GM12892 (cell line): ENCODE measurements at places on chromosomes 1 and 21.
A peak's percentile ranks its signal among the peaks of the same experiment; 100 is the strongest.

GRCh38 chr1:6075748-6076147 lies 30.1 kb downstream of the KCNAB2 start:
- DNase-seq, result no peak

GRCh38 chr21:39531840-39532239 lies 80.1 kb downstream of the SH3BGR start:
- DNase-seq, result no peak

GRCh38 chr1:93864175-93864574 lies 14.8 kb downstream of the DNTTIP2 start:
- no peak for DNase-seq

- DNase-seq, result peak; percentile 39
Measured at GRCh38 chr1:229342656-229343569, at the start of gene CCSAP. Gene CCSAP, minus strand, starts transcription at chr1:229343047. Its CDS starts 582 bp downstream, at chr1:229342465.

- DNase-seq, result no peak
Measured at GRCh38 chr1:42316292-42316691, 18.7 kb downstream of the FOXJ3 start.

DNA sequence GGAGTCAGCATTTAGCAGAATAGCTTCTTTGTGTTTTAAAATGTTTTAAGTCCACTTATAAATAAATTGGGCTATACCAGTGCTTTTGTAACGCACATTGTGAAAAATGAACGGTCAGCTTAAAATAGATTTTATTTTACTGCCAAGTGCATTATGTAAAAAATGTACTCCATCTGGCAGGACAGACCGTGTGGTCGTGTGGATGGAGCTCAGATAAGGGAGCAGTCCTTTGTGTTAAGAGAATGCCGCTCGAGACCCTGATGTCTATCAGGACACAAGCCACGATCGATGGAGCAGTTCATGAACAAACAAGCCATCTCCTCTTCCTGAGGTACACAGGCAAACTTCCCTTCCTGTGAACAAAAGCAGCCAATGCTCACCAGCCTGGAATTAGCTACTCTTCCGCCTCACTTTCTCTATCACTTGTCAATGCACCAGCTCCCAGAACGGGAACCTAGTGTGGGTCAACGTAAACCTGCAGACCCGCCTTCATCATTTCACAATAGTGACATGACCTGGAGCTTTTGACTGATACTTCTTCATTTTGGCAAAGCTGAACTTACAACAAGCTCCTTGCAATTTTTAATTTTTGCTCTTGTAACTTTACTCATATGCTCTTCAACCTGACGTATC lies 243.5 kb downstream of the TGFB2 start:
- no peak for DNase-seq

GRCh38 chr1:204828352-204828850 lies 42.3 kb upstream of the NFASC start:
- DNase-seq, result peak; percentile 44

DNA sequence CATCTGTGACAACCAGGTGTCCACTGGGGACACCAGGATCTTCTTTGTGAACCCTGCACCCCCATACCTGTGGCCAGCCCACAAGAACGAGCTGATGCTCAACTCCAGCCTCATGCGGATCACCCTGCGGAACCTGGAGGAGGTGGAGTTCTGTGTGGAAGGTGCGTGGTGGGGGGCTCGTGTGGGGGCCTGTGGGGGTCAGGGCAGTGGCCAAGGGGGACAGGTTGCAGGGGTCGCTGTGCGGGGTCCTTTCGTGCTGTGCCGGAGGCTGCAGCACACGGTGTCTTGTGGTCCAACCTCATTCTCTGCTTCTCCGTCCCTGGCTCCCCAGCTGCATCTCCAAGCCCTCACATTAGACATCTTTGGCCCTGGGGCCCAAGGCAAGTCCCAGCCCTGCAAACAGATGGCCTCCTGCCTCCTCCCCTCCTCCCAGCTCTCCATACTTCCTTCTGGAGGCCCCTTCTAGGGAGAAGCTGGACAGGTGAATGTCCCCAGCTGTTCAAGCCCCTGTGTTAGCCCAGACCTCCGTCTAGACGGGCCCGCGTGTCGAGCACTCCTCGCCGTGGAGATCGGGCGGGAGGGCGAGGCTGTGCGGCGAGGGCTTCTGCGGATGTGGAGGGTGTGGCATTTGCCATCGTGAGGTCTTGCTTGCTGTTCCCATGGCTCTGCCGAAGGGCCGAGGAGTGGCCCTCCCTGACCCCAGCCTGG lies 2.5 kb downstream of the AGRN start:
- DNase-seq, result no peak

GRCh38 chr21:41885341-41886024 lies 6.3 kb upstream of the PRDM15 start:
- DNase-seq, result no peak

GRCh38 chr1:18535391-18536210 lies 54.9 kb downstream of the KLHDC7A start:
- DNase-seq, result no peak

GRCh38 chr1:19955534-19956170 lies 23.8 kb downstream of the PLA2G2A start:
- no peak for DNase-seq

DNA sequence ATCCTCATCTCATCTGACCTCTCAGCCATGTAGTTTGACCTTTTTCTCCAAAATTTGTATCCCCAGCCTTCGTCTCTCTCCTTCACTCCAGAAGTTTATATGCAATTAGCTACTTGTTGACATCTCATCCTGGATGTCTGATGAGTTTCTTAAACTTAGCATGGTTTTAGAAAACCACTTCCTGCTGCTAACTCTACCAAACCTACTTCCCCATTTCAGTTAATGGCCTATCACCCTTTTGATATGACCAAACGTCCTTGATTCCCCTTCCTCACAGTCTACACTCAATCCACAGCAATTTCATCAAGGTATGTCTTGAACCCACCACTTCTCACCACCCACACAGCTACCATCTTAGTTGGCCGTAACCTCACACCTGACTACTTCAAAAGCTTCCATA lies 121.9 kb downstream of the LRRC40 start:
- no peak for DNase-seq

- DNase-seq, result no peak
Measured at GRCh38 chr1:64234714-64235113, 31.3 kb downstream of the UBE2U start.

- no peak for DNase-seq
Measured at GRCh38 chr1:26010825-26011224, 10.8 kb upstream of the EXTL1 start.

DNA sequence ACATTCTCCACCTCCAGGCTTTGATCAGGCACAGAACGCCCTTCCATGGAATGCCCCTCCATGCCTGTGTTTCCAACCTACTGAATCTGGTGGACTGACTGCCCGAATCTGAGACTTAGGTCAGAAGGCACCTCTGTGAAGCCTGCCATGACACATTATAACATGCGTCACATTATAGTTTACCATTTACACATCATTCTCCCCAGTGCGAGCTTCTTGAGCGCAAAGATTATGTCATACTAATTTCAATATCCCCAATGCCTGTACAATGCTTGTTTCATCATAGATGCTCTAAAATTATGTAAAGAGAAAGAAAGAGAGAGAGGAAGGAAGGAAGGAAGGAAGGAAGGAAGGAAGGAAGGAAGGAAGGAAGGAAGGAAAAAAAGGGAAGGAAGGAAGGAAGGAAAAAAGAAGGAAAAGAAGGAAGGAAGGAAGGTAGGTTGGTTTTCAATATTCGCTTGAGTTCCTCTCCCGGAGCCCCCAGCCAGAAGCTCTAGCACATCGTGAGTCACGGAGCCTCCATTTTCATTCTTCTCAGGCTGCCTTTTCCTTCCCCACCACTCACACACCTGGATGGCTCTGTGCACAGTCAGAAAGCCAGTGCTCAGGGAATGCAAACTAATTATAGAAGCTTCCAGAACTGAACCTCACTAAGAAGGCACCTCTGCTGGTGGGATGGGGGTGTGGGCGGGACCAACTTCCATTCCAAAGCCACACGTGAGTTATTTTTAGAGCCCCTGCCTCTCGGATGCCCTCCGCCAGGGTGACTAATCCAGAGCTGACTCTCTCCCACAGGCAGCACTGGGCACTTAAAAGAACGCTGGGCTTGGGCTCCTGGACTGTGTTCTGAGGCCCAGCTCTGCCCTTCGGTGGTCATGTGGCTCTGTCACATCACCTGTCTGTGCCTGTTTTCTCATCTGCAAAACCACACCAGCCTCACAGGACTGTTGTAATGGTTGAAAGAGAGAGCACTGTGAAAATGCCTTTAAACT lies 27.4 kb downstream of the LAMB3 start:
- no peak for DNase-seq

DNA sequence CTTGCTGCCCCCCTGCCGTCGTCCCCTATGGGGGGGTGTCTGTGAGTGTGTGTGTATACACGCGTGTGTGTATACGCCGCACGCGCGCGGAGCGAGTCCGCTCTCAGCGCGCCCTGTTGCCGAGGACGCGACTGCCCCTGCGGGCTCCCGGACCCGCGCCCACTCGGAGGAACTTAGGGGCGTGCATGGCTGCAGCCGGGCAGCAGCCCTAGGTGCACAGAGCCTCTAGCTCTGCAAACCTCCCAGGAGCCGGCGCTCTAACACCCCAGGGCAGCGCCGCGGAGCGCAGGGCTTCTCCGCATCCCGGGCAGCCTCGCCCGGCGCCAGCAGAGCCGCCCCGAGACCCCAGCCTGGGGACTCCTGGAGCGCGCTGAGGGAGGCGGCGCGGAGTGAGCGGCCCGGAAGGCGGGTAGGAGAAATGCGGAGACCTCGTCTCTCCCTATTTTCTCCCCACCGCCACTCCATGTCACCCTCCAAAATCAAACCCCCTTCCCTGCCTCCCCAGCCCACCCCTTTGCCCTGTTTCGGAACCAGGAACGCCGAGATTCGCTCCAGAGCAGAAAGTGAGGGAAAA lies 574 bp downstream of the ITPKB start:
- DNase-seq, result no peak

GRCh38 chr1:159141584-159142390 lies 29.6 kb upstream of the CADM3 start:
- DNase-seq, result no peak

GRCh38 chr1:45530632-45531135 lies 9.0 kb upstream of the PRDX1 start:
- no peak for DNase-seq

GRCh38 chr21:32777269-32777668 lies 5.7 kb upstream of the PAXBP1 start:
- DNase-seq, result no peak

GRCh38 chr1:55593298-55593697 lies 378.1 kb upstream of the USP24 start:
- DNase-seq, result no peak

DNA sequence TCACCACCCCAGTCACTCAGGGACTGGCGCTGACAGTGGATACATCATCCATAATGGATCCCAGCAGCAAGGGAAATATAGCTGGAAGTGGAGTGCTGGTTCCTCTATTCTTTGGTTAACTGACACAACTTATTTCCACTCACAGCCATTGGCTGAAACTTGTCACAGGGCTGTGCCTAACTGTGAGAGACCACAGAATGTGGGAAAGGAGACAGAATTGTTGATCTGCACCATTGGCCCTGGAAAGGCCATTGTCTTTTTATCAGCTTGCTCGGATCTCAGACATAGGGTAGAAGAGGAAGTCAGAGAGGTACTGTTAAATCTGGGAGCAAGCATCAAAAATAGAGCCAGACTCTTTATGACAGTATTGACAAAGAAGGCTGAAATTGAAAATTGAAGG lies 451.3 kb downstream of the AJAP1 start:
- no peak for DNase-seq

- DNase-seq, result no peak
Measured at GRCh38 chr1:199474738-199475137, 552.8 kb upstream of the NR5A2 start.

DNA sequence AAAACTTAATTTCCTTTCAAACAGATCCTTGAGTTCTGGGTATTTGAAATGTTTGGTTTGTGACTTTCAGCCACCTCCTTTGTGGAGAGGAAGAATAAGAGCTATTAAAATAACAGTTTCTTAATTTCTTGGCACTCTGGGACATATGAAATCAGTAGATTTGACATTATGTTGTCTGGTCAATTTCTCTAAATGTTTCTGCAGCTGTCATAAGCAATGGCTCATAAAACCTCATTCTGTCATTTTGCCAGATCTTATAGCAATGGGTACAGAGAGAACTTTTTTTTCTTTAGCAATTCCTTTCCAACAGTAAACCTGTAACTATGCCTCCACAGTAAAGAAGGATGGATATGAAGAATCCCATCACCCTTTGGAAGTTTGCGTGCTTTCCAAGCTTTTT lies 52.6 kb downstream of the LAMC1 start:
- no peak for DNase-seq

- DNase-seq, result no peak
Measured at GRCh38 chr21:46003575-46004007, 22.0 kb downstream of the COL6A1 start.

DNA sequence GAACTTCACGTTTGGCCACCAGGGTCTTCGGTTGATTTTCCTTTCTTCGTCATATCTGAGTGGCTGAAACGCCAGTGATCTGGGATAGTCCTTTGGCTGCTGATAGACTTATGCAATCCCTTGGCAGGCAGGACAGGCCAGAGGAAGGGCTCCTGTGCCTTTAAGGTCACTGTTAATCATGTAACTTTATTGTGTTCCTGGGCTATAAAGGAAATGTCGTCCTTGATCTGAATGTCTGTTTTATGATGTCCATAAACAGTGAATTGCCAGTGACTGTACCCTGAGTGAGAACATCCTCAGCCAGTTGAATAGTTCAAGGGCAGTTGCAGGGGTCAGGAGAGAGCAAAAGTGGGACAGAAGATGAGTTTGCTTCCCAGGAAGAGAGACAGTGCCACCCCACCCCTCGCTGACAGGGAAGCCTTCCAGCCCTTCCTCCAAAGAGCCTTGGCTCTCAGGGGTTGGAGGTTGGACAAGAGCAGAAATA lies 68.0 kb downstream of the PDE9A start:
- DNase-seq, result no peak

- no peak for DNase-seq
Measured at GRCh38 chr1:183234660-183235476, 48.8 kb downstream of the LAMC2 start.
